ENCODE measurements at places on chromosomes 16 and 17.

- no peak for DNase-seq
These were observed 11.8 kb upstream of the TEKT1 start for GRCh38 chr17:6843241-6843880.

DNA sequence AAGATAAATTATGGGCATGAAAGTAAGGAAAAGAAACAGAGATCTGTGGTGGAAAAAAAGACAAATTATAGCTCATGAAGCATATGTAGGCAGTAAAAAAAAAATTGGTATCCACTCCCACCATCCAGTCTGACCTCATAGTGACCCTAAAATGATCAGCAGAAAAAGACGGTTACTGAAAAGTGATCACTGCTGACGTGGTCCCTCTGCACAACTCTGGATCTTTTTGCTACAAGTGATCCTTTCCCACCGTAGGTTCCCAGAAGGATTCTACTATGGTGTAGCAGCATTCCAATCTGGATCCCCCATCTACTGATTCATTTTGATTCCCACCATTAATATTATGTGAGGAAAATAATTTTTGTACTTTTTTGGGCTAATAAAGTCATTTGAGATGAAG, 10.9 kb upstream of the CHST6 start:
- no peak for DNase-seq

DNA sequence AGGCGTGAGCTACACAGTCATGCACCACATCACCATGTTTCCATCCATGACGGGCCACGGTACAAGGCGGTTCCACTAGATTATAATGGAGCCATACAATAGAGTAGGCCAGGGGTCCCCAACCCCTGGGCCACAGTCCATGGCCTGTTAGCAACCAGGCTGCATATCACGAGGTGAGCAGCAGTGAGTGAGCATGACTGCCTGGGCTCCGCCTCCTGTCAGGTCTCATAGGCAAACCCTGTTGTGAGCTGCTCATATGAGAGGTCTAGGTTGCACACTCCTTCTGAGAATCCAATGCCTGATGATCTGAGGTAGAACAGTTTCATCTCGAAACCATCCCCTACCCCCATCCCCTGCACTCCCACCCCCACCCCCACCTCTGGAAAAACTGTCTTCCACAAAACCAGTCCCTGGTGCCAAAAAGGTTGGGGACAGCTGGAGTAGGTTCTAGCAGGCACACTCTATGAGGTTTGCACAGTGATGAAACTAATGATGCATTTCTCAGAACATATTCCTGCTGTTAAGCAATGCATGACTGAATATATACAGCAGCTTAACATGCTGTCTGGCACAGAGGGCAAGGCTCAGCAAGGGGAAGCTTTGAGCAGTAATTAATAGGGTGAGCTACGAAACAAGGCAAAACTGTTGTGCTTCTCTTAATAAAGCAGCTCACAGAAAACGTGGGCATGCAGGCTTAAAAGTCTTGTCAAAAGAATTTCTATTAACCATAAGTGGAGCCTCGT, 108.0 kb downstream of the VPS53 start:
- DNase-seq = no peak

GRCh38 chr16:84115919-84116719, 623 bp downstream of the MBTPS1 start:
- DNase-seq = no peak

- no peak for DNase-seq
These were observed 165.1 kb downstream of the XYLT1 start for GRCh38 chr16:17305694-17306093.

DNA sequence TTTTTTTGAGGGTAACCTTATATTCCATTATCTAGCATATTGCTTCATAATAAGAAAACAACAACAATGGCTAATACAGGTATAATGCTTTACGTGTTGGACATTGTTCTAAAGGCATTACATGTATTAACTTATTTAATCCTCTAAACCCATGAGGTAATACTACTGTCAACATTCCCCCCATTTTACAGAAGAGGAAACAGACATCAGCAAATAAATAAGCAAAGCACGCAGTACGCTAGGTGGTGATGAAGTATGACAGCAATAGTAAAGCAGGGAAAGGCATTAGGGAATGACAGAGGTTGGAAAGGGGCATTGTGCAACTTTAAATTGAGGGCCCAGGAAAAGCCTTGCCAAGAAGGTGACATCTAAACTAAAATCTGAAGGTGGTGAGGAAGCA, 4.6 kb downstream of the ANKRD40 start:
- no peak for DNase-seq

DNA sequence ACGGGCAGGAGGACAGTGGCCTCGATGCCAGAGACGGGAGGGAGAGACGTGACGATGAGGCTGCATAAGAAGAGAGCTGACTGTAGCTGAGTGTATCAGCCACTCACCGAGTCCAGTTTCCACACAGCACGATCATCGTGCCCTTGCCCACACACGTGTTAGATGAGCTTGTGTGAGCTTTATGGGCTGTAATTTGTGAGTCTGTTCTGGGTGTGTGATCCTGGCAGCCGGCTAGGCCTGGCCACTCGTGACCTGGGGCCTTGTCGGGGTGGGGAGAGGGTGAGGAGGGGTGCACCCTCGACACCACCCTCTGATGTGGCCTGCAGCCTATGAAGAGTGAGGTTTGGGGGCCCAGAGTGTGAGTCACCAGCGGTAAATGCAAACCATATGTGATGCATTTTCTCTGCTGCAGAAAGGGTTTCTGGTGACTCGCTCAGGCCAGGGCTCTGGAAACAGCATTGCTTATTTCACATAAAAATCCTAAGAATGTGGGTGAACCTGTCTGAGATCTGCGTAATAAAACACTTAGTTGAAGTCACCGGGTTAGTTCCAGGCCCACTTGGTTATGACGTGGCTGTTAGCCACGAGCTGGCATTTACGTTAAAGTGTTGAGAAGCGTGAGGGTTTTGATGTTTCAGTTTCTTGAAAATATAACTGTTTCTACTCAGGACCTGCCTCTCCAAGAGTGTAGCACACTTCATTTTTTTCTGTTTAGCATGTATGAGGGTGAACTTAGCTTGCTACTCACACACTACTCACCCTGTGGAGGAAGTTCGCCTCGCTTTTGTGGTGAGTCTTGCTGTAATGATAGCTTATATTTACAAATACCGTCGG, 4.2 kb downstream of the METRNL start:
- DNase-seq = no peak

DNA sequence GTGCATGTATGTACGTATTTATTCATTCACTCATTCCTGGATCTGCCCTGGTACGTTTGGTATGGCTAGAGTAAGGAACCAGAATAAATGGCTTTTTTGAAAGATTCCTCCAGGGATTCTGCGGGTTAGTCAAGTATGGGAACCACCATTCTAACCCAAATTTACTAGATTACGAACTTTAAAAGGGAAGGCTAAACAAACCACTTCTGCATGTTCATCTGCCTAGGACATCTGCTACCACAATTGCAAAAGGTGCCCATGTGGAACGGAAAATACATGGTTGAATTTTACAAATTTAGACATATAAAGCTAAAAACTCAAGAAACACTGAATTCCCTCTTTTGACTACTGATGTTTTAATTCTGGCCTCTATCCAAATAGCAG, 22.1 kb downstream of the CYTH1 start:
- no peak for DNase-seq

DNA sequence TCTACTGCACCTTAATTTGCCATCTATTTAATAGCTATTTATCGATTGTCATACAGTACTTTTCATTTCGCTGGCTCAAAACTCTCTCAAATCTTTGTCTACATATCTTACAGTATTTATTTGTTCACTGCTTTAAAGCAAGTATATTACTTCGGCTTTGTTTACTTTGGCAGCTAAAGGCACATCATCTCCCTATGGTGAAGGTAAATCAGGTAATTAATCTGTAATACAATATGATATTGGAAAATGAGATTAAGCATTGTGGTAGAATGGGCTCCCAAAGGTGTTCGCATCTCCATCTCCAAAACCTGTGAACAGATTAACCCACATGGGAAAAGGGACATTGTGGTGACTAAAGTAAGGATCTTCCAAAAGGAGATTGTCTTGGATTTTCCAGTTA, 6.5 kb downstream of the TMEM170A start:
- DNase-seq = no peak

DNA sequence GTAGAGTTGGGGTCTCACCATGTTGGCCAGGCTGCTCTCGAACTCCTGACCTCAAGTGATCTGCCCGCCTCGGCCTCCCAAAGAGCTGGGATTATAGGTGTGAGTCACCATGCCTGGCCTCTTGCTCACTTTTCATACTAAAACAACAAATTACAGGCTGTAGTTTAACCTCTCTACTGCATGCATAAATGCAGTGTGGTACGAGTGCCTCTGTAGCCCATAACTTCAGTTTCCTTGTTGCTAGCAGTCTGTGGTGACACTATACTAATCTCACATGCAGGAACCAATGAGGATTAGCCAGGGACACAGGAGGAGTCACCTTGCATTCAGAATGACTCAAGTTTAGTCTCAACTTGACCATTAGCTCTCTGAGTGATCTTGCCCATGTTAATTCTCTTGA, 20.1 kb downstream of the HMOX2 start:
- DNase-seq = no peak

- no peak for DNase-seq
These were observed 15.3 kb downstream of the ZC3H7A start for GRCh38 chr16:11781773-11782172.

GRCh38 chr17:81553616-81554181, 1.5 kb upstream of the FAAP100 start:
- DNase-seq = no peak

GRCh38 chr17:38571833-38572668, 33.7 kb downstream of the SRCIN1 start:
- DNase-seq = no peak

DNA sequence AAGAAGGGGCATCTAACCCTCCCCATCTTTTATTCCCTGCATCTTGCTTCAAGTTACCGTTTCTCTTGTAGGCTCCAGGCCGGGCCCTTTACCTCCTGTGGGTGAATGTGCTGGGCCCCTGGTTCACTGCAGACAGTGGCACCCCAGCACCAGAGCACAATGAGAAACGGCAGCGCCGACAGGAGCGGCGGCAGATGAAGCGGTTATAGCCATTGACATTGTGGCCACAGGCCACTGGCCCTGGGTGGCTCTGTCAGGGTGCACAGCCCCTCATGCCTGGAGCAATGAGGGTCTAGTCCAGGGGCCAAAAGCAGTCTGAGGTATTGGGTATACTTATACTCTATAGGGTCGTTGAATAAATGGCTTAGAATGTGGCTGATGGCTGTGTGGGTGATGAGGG, 2.0 kb downstream of the TMEM208 start:
- DNase-seq = no peak

- DNase-seq = no peak
These were observed 499.4 kb upstream of the HSBP1 start for GRCh38 chr16:83308414-83308813.

DNA sequence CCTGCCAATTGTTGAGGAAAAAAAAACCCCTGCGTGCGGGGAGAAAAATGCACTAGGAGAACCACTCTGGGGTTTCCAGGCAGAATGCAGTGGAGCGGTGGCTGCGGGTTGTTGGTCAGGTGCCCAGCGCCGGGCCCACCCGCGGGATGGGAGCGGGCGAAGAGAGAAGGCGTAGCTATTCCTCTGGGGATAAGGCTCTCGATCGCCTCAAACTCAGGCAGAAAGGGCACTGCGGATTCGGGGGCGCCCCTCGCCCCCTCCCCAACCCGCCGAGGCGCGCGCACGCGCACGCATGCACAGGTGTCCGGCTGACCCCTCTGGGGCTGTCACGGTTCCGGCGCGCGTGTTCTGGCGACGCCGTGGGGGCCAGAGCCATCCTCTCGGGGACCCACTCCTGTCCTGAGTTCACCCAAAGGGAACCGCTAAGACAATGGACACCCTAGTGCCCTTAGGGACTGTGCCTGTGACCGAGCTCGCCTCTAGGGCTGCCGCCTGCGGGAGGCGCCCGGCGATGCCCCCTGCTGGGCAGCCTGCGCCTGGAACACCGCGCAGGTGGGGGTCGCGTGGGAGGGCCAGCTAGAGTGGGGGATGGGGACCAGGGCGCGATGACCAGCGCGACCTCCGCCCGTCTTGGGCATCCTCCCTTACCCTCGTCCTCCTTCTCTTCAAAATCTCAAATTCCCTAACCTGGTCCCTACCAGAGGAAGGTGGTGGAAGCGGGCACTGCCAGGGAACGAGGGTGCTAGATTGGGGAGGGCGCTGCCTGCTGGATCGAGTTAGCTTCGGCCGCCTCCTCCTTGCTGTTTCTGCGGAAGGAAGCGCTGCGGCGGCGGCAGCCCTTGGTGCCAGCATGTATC, 14.4 kb upstream of the CBX8 start:
- DNase-seq = no peak

DNA sequence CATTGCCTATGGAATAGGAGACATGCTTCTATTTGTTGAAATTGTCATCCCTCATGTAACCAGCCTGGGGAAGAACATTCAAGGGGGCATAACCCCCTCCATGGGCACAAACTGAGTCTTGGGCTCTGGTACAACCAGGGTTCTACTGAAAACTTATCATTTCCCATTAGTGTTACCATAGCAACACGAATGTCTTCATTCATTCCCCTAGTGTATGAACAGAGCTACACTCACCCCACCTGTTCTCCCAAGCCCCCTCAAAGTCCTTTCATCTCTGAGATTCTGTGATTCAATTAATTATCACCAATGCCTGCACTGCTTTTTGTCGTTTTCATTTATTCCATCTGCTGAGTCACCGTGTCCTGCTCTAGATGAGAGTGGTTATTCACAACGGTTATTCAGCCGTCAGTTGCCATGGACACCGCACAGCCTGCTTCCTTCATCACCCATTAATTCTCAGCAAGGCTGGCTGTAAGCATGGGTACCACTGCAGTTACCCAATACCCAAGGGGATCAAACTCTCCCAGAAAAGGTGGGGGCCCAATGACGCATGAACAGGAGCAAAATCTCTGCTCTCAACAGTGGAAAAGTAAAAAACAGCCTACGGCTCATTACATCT, 1.6 kb upstream of the GAST start:
- DNase-seq = no peak

DNA sequence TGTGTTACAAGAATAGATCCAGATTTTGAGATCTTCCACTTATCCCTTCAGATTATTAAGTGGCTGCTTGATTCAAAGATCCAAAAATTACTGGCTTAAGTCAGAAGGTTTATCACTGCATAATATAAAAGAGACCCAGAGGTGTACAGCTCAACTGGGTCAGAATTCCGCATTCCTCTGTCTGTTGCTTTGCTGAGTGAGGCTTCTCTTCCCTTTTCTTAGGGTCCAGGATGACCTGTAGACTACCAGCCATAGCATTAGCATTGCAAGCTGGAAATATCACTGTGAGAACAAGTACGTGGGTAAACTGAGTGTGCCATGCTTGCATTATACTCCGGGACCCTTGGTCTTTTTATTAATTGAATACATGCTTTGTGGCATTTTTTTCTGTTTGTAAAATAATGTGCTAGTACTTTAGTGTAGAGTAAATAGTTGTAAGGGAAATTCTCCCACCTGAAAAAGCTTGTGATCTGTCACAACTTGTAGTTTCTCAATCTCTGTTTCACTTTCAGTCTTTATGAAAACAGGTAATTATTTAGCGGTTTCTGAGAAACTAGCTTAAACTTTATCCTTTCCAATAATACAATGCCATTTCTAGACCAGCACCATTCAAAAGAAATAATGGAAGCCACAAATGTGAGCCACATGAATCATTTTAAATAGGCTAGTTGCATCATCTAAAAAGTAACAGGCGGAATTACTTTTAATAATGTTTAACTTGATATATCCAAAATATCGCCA, 61.6 kb downstream of the TNRC6C start:
- no peak for DNase-seq

GRCh38 chr16:52546291-52547003, 496 bp downstream of the TOX3 start:
- no peak for DNase-seq

- no peak for DNase-seq
These were observed 4.3 kb downstream of the HOXB6 start for GRCh38 chr17:48600244-48601098.
